ENCODE measurements at places on chromosomes 11 and 22.

GRCh38 chr11:87722756-87723565 is 452.3 kb downstream of the RAB38 start:
- no peak for DNase-seq

DNA sequence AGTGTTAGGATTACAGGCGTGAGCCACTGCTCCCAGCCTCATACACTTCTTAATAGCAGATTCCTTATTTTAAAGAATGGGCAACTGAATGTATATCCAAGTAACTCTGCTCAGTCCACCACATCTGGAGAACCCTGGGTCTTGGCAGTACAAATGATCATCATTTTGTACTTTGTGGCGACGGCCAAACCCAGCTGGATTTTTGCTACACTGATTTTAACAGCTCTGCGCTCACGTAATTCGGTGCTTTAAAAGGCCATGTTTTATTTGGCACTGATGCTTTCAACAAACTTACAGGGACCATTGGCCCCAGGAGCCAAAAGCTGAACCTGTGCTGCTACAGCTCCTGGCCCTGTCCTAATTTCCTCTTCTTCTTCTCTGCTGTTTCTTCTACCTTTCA is 60.8 kb upstream of the PDE3B start:
- no peak for DNase-seq

- no peak for DNase-seq
These were observed 157.4 kb downstream of the BUD13 start for GRCh38 chr11:116615211-116615865.

- no peak for DNase-seq
These were observed 83.1 kb upstream of the GDPD4 start for GRCh38 chr11:77384571-77384970.

- DNase-seq = no peak
These were observed 36.7 kb downstream of the SMC1B start for GRCh38 chr22:45376703-45377102.

DNA sequence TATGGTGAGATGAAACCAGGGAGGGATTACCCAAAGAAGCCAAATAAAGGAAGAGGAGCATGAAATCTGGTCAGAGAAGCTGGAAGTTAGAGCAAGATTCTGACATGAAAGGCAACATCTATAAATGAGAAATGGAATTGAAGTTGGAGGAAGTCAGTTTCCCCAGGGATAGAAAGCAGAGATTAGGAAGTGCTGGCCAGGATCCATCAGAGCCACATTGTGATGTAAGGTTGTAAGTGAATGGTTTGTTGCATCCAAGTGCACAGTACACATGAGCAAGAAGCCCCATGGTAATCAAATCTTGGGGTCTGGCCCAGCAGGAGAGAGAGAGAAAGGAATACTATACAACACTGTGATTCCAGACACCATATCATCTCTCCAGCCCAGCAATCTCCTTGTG is 6.6 kb upstream of the NLRP10 start:
- DNase-seq = no peak

- DNase-seq = no peak
These were observed 36.1 kb upstream of the GLYATL2 start for GRCh38 chr11:58880625-58881024.

GRCh38 chr11:104699981-104700380 is 198.3 kb downstream of the CASP12 start:
- DNase-seq = no peak

DNA sequence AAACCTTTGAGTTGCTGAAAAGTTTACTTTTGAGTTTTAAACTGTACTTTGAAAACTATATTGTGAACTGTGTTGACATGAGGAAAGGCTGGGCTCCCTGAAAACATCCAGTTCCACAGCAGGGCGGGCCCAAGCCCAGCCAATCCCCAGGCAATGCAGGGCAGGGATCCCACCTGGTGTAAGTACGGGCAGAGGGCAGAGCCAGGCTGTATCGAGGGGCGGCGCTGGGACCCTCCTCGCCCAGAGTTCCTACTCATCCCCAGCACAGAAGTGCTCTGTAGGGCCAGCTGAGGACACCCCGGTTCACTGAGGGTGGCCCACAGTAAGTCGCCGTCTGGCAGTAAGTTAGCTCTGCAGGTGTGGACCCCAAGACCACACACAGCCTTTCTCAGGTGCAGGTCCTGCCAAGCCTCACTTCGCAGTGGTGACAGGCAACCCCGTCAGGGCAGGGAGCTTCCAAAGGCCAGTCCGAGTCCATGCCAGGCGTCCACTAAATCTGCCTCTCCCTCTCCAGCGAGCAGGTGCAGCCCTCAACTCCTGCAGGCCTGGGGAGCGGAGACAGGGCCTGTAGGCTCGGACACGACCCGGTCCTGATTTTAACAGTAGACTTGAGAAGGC is 6.3 kb downstream of the RASSF7 start:
- DNase-seq = no peak

DNA sequence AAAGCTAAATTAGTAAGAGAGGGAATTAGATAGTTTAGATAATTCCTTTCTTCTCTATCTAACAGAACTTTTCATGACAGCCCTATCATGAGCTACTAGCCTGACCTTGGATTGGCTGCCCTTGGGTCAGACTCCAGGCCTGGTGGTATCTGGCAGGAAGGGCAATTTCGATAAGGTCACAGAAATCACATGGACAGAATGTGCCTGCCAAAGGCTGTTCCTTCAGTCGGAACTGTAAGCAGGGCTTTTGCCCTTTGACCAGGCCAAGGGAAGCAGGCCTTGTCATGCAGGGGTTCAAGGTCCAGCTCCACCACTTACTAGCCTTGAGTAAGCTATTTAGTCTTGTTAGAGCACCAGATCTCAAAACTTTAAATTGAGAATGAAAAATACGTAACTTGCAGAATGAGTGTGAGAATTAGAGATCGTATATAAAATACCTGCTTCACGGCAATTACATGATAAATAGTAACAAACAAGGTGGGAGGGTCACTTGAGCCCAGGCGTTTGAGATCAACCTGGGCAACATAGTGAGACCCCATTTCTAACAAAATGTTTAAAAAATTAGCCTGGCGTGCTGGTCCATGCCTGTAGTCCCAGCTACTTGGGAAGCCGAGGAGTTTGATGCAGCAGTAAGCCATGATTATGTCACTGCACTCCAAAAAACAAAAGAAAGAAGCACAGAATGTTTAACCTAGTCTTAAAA is 60.8 kb upstream of the SC5D start:
- DNase-seq = no peak

- DNase-seq = no peak
These were observed 12.6 kb downstream of the WNT7B start for GRCh38 chr22:45964372-45964771.

GRCh38 chr22:47010211-47010610 is 247.8 kb downstream of the TBC1D22A start:
- DNase-seq = no peak

GRCh38 chr22:44408829-44409192 is 89.2 kb downstream of the RTL6 start:
- no peak for DNase-seq

DNA sequence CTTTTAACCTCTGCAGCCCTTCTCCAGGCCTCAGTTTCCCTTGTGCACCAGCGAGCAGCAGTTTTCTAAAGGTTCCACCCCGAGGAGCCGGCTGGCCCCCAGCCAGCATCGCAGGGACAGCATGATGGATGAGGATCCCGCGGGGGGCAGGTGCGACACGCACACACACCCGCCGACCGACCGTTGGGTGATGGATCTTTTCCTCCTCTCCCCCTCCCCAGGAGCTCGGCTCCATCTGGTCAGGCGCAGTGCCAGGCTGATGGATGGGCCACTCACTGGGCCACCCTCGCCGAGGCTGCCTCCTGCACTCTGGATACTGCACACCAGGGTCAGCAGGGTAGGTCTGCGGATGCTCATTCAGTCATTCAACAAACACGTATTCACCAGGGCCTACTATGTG is 12.8 kb upstream of the CABP7 start:
- no peak for DNase-seq

Data from activated T-helper 1 cell treated with anti-CD3 and anti-CD28 coated beads, Interleukin-12 subunit alpha, Interleukin-12 subunit beta, Interleukin-2, Interleukin-4 antibody, amounts not matched to agents 30 ng/mL and 10 ng/mL and 1 ng/mL, durations not matched to agents 14 hours and 24 hours and 36 hours (primary cell).